ENCODE measurements at places on chromosomes 6 and 20.

- no peak for DNase-seq
These were observed 205.6 kb upstream of the RIN2 start for GRCh38 chr20:19552221-19553180.

GRCh38 chr6:431986-432385 is 40.4 kb downstream of the IRF4 start:
- DNase-seq = no peak

- DNase-seq = no peak
These were observed 90.9 kb downstream of the FOXO3 start for GRCh38 chr6:108651340-108652227.

GRCh38 chr6:118356054-118356453 is 192.0 kb upstream of the PLN start:
- DNase-seq = no peak

DNA sequence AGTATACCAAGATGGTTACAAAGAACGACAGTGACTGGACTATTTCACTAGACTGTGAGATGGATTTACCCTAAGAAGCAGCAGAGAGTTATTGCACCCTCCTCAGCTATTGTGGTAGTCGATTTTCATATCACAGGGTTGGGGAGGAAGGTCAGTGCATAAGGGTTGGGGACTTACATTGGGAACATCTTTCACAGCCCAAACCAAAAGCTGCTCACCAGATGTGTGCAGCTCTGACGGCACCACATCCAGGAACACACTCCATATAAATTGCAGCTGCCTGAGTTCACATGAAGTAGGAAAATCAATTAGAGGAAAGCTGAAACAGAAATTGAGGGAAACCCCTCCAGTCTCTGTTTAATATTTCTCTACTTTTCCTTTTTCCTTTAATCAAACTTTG is 470.5 kb upstream of the NRSN1 start:
- DNase-seq = no peak

- peak; percentile 87 for DNase-seq
These were observed 42.5 kb upstream of the CD83 start for GRCh38 chr6:14075095-14075503.

DNA sequence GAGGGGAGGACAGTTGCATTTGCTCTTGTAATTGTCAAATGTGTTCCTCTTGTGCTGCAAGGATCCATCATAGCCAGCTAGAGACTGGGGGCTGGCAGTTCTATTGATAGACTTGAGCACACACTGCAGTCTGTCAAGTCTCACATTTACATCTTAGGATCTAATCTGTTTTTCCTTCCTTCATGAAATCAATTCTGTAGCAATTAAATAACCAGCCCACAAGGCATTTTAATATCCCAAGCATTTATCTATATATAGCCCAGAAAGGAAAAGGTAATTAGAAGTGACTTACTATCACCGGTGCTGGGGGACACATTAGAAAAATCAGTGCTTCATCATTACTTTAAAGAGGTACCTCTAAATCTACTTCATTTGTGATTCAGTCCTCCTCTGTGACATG is 143.0 kb upstream of the STXBP5 start:
- DNase-seq = no peak

- DNase-seq = peak; percentile 31
These were observed 14.8 kb downstream of the FAXC start for GRCh38 chr6:99334526-99335127.

DNA sequence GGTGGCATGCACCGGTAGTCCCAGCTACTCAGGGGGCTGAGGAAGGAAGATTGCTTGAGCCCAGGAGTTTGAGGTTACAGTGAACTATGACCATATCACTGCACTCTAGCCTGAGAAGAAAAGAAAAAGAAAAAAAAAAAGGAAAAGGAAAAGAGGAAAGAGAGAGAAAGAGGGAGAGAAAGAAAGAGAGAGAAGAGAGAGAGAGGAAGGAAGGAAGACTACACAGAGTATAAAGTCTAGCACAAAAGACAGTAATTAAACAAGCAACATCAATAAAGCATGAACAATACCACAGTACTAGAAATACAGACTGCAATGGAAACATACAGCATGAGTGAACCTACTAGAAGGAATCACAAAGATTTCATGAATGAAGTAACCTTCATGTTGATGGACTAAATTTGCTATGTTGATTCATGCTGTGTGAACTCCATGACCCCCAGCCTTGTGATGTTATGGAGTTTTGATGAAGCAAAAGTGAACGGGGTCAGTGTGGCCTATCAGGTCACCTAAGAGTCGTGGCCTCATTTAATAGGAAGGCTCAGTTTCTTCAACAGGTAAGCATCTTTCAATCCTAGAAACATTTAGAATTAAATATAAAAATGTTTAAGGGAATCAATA is 57.6 kb downstream of the NUDT3 start:
- no peak for DNase-seq

DNA sequence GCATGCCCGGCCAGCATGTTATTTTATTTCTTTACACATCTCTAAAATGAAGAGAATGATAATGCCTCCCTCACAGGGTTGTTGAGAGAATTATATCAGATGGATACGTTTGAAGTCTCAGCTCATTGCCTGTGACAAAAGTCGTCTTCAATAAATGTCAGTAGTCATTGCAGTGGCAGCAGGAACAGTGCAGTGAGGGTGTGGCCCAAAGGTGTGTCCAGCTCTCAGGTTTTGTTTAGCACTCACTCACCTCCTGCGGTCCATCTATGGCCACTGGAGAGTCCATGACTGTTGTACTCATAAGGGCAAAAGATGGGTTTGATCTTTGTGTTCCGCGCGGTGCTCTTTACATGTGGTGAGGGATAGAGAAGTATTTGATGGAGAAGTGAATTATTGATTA is 77.2 kb upstream of the TIAM2 start:
- no peak for DNase-seq

- no peak for DNase-seq
These were observed 39.8 kb upstream of the AKAP12 start for GRCh38 chr6:151199991-151200390.

- peak; percentile 52 for DNase-seq
These were observed 359 bp downstream of the PHIP start for GRCh38 chr6:79077715-79078074.

DNA sequence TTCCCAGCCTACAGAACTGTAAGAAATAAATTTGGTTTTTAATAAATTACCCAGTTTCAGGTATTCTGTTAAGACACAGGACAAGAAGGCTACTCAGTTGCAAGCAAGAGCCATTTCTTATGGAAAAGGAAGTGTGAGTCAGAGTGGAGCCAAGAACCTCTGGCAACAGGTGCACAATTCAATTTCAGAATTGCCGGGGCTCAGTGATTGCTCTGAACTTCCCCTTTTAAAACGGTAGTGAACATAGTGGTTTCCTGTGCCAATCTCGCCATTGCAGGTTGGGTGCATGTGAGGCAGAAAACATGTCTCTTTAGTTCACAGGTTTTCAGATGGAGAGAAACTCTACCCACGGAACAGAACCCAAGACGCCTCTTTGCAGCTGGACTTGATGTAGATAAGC is 16.4 kb downstream of the PIGT start:
- no peak for DNase-seq

GRCh38 chr6:17729223-17730077 is 22.7 kb upstream of the NUP153 start:
- DNase-seq = no peak

DNA sequence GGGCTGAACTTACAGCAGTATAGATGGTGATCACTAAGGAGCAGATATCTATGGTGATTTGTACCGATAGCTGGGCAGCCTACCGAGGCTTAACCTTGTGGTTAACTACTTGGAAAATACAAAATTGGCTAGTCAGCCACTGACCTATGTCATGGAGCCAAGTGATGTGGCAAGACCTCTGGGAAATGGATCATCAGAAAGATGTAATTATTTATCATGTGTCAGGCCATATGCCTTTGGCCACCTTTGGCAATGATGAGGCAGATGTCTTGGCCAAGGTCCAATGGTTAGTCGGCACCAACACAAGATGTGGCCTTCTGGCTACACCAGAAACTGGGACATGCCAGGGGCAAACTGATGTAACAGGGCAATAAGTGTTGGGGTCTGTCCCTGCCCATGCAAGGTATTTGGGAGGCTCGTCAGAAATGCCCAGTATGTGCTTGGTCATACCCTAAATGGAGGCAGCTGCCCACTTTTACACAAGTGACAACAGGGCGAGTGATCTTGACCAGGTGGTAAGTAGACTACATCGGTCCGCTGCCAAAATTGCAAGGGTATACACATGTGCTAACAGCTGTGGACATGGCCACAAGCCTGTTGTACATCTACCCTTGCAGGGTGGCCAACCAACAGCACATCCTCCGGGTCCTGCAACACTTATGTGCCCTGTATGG is 30.1 kb downstream of the HDDC2 start:
- no peak for DNase-seq

GRCh38 chr20:36613974-36614373 is 8.4 kb downstream of the RAB5IF start:
- DNase-seq = no peak

- no peak for DNase-seq
These were observed 94.1 kb downstream of the CDH26 start for GRCh38 chr20:60052322-60052721.

DNA sequence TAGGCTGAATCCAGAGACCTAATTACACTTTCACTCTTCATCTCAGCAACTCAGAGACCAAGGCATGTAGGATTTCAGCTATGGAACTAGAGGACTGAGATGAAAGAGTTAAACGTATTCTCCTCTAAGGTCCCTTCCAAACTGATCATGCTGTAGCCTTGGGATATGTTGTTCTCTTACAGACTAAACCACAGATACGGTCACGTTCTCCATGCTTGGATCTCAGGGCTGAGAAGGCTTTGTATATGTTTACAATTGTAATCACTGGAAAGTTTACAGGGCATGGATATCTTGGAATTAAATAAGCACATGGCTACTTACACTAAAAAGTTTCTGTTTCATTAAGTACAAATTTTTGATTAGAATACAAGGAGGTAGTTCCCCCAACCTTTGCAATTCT is 50.1 kb downstream of the PKIB start:
- DNase-seq = no peak

DNA sequence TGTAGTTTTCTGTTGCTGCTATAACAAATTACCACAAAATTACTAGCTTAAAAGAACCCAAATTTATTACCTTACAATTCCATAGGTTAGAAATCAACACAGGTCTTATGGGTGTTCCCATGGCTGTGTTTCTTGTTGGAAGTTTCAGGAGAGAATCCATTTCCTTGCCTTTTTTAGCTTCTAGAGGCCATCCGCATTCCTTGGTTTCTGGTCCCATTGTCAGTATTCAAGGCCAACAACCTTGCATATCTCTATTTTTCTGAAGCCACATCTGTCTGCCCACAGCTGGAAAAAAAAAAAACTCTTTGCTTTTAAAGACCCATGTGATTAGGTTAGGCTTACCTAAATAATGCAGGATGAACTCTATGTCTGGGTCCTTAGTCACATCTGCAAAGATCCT is 129.7 kb upstream of the SAMD5 start:
- no peak for DNase-seq

GRCh38 chr20:29306390-29307072 is 1950.9 kb upstream of the DEFB115 start:
- DNase-seq = no peak

GRCh38 chr6:51299621-51300380 is 481.1 kb downstream of the TFAP2B start:
- DNase-seq = no peak

- DNase-seq = no peak
These were observed 38.0 kb upstream of the HSF2 start for GRCh38 chr6:122361314-122361979.

DNA sequence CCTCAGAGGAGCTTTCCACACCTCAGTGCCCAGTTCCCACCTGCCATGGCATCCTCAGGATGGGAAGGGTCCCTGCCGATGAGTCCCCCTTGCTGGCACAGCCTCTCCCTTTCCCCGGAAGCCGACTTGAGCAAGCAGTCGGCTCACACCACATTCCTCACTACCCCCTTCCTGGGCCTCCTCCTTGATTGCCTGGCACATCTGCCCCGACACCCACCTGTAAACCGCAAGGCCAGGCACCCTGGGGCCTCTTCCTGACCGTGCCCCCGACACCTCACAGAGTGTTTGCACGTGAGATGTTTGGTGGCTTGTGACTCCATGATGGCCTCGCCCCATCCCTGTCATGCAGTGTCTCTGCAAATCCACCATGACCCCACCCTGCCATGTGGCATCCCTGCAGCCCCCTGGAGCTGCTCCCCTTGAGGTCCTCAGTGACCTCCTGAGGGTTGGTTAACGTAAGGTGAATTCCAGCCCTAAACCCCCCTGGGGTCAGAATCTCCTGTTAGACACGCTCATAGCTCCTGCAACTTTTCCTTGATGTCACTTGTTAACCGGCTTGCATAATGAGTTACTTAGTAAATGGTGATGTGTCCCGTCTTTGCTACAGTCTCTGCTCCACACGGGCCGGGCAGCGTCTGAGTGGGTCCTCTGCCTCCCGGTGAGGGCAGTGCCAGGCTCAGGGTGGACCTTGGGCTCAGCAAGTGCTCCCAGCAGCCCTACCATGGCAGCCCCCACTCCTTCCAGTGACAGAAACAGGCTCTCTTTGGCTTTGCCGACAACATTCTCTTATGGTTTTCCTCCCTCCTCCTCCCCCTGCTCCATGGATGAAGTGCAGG is 115.9 kb upstream of the FRMD1 start:
- DNase-seq = no peak

- DNase-seq = no peak
These were observed 439.5 kb upstream of the CDH4 start for GRCh38 chr20:60812561-60812960.

GRCh38 chr6:63997734-63998133 is 362.1 kb downstream of the PHF3 start:
- no peak for DNase-seq

DNA sequence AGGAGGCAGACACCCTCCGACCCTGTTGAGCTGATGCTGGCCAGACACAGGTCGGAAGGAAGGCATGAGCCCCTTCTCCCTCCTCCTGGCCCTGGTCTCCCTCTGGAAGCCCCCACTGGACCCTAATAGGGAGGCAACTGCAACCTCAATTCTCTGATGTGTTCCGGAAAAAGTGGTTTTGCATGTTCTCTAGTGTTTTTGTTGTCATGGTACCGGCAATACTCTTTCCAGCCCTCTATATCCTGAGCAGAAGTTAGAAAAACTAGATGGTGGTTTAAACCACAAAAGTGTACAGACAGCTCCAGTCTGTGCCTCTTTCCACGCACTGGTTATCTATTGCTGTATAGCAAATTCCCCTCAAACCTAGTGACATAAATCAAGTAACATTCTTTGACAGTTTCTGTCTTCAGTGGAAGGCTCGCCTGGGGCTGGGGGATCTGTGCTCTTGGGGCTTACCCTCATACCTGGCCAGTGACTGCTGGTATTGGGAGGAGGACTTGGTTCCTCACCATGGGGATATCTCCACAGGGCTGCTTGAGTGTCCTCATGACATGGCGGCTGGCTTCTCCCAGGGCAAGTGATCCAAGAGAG is 37.0 kb downstream of the SYTL3 start:
- DNase-seq = no peak

- no peak for DNase-seq
These were observed 472.0 kb downstream of the CD109 start for GRCh38 chr6:74167976-74168375.

Data from WERI-Rb-1 (cell line).